CD4-positive, alpha-beta T cell treated with Interleukin-17A for 4 hours (primary cell): ENCODE measurements at places on chromosomes 2 and 18.

DNA sequence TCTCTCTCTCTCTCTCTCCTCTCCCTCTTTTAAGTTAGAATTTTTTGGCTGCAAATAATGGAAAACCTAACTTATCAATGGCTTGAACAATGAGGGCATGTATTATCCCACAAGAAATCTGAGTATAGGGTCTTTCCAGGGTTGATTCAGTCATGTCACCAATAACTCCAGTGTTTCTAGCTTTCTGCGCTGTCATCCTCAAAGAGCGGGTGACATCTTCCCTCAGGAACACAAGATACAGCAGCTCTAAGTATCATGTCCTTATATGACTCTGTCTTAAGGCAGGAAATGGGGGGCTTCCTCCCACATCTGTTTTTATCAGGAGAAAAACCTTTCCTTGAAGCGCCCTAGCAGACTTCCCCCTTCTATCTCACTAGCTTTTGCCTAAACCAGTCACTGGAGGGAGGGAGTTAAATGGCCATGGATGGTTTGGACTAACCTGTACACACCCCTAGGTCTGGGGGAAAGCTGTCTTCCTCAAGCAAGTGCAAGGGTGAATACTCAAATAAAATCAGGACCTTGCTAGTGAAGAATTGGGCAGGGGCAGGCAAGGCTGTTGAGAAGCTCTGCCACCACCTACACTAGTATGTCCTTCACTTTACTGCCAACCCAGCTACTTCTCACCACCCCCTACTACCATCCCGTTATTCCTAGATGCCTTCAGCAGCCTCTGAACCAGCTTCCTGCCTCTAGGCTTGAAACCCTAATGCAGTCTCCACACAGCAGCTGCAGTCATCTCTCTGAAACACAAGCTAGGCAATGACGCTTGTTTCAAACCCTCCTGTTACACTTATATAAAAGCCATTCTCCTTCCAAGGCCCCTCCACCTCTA lies 7.5 kb upstream of the TUBA4A start:
- DNase-seq = no peak

DNA sequence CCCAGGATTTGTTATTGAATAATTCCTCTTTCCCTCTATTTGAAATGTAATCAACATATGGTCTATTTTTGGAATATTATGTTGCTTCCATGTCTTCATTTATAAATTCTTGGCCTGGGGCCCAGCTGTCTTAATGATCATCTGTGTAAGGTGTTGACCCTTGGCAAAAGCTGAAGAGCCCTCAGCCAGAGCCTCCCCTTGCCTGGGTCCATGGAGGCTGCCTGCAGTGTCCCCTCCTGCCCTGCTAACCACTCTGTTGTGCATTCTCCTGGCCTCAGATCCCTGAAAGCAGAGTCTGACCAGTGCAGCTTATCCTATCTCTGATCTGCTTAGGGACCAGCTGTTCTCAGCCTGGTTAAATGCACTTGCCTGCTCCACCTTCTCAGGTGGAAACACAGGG lies 226.1 kb upstream of the APCDD1 start:
- DNase-seq = no peak

GRCh38 chr2:114800371-114800770 lies 357.9 kb downstream of the DPP10 start:
- DNase-seq = no peak

DNA sequence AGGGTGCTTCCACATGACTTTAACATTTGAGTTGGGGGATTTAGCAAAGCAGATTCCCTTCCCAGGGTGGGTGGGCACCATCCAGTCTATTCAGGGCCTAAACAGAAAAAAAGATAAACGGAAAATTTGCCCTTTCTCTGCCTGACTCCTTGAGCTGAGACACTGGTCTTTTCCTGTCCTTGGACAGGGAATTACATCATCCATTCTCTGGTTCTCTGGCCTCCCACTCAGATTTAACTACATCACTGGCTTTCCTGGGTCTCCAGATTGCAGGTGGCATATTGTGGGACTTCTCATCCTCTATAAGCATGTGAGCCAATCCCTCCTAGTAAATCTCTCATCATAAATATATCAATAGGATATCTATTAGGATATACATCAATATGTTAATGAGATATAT lies 25.8 kb downstream of the CAPN13 start:
- DNase-seq = no peak

- DNase-seq = no peak
Measured at GRCh38 chr2:70887208-70887549, 48.5 kb upstream of the ATP6V1B1 start.

- DNase-seq = no peak
Measured at GRCh38 chr2:2769481-2770431, 438.7 kb upstream of the MYT1L start.

DNA sequence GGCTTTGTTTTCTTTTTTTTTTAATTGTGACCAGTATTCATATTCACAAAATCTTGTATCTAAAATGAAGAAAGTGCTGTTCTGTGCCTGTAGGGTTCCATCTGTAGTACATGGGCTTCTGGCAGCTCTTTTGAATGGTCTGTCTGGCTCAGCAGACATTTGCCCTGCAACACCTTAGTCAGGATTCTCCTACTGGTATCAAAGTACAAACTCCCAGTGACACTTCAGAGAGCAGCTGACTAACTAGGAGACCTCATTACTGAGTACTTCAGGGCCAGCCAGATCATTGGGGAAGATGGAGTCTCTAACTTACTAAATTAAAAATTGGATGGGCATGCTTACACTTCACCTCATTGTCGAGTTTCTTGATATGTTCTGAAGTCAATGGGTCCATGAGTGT lies 39.7 kb downstream of the GRHL1 start:
- DNase-seq = no peak

DNA sequence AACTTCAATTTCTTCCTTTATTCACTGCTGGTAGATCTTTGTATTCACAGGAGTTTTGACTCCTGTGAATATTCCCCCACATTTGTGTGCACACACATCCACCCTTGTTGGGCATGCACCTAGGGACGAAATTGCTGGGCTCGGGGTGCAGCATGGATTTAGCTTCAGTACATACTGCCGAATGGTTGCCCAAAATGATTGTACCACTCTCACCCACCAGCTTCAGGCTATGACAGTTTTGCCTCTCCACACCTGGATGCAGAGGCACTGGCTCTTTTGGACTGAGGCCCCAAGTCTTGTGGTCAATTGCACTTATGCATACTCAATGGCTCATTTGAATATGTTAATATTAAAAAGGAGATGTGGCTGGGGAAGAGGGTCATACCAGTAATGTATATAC lies 65.1 kb upstream of the ODC1 start:
- no peak for DNase-seq
